ENCODE measurements at places on chromosomes 12 and 14.

- DNase-seq: no peak
Observed at GRCh38 chr12:16012117-16012516, 101.0 kb downstream of the DERA start.

DNA sequence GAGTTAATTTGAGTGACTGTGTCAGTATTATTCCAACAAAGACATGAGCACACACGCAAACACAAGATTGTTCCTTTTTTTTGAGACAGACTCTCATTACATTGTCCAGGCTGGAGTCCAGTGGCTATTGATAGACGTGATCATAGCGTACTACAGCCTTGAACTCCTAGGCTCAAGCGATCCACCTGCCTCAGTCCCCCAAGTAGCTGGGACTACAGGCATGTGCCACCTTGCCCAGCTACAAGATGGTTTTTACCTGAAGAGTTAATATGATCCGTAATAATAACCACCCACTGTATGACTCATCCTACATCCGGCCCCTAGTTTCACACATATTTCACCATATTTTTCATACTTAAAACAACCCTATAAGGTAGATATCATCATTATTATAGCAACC lies 26.8 kb downstream of the BCAT1 start:
- DNase-seq: no peak

DNA sequence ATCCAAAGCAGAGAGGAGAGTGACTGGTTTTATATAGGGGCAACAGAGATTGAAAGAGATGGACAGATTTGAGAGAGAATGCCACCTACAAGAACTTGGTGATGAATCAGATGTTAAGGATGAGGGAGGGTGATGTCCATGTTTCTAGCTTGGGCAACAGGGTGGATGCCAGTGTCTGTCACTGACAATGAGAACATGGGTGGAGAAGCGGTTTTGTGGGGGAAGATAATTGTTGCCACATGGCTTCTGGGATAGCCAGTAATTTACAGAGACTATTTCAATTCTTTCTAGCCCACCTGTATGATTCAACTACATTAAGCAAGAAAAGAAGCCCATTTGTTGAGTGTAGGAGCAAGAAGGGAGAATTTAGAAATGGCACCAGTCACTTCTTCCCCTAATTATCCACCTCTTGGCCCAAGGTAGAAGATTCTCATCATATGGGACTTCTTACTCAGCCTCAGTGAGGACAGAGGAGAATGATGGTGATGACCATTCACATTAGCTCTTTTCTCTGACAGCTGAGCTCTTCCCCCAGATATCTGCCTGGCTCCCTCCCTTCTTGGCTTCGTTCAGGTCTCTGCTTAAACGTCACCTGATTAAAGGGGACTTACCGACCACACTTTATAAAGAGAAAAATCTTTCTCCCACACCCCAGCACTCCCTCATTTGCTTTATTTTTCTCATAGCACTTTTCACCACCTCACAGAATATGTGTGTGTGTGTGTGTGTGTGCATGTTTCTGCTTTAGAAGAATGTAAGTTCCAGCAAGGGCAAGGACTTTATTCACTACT lies 117.8 kb downstream of the DUSP6 start:
- DNase-seq: no peak

DNA sequence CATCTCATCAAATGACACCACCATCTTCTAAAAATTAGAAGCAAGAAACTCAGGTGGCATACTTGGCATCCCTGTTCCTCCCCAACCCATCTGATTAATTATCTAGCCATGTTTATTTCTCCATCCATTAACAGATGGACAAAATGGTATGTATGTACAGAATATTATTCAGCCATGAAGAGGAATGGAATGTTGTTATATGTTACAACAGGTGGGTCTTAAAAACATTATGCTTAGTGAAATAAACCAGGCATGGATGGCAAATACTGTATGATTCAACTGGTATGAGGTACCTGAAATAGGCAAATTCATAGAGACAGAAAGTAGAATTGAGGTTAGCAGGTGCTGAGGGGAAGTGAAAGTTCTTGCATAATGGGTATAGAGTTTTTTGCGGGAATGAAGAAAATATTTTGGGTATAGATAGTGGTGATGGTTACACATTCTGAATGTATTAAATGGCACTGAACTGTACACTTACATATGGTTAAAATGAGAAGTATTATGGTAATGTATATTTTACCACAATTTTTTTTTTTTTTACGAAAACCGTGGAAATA lies 17.5 kb downstream of the YY1 start:
- DNase-seq: no peak

DNA sequence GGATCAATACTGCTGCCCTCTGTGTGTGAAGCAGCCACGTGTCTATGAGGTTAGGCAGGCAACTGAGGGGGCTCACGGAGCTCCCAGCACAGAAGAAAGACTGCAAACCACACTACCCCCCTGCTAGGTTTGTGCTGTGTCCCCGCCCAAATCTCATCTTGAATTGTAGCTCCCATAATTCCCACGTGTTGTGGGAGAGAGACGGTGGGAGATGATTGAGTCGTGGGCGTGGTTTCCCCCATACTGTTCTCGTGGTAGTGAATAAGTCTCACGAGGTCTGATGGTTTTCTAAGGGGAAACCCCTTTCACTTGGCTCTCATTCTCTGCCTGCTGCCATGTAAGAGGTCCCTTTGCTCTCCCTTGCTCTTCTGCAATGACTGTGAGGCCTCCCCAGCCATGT lies 68.6 kb downstream of the ACTN1 start:
- no peak for DNase-seq

GRCh38 chr12:109092497-109093021 lies 713 bp downstream of the ALKBH2 start:
- peak; percentile 6 for DNase-seq

DNA sequence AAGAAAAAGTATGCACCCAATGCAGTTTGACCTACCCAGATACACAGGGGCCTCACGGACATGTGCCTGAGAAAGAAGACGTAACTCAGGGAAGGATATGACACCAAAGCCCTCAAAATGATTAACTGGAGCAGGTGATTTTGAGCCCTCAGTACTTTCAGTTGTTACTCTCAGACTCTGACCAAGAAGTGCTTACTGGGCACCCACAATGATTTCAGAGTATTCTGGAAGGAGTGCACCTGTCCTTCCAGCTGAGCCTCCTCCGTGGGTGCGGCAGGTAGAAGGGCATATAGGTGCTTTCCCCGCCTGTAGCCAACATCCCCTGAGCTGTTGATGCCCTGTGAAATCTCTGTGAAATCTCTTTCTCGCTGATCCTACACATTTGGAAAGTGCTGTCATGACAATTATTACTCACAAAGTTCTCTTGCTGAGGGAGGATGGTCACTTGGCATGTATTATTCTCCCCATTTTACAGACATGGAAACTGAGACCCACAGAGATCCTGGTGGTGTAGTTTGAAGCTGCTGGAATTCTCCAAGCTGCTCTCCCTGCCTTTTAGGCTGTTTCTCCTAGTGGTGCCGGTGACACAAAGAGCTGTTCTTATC lies 154.3 kb upstream of the CCND2 start:
- DNase-seq: no peak
